Stomach (tissue), 19 donors: ENCODE measurements at places on chromosomes 7 and 10.

DNA sequence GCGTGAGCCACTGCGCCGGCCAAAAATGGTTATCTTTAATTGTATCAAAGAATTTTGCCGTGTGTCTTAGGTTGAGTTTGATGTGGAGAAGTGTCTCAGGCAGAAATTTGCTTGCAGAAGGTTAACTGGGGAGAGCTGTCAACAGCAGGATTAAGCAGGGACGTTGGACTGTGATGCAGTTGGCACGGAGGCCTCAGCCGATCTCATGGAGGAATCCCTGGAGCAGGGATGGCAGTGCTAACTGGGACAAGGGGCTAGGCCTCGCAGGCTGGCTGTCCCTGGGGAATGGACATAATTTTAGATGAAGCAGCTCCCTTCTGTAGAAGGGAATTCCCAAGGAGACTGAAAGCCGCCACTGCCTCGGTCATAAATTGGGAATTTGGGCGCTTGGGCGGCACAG lies 12.3 kb upstream of the KIF5B start:
- H3K4me3 ChIP-seq: no peak overlapping the region
- H3K27ac ChIP-seq: no peak overlapping the region
- no peaks in the 10 kb centered on the region for H3K36me3 ChIP-seq
- no peak for DNase-seq
- peaks cover 5% of the 10 kb centered on the region for H3K4me1 ChIP-seq

GRCh38 chr10:4656576-4657194 lies 169.3 kb upstream of the AKR1E2 start:
- H3K27me3 ChIP-seq: no peaks in the 10 kb centered on the region
- H3K4me1 ChIP-seq: peaks cover 15% of the 10 kb centered on the region
- no peak overlapping the region for H3K4me3 ChIP-seq
- H3K27ac ChIP-seq: no peak overlapping the region

DNA sequence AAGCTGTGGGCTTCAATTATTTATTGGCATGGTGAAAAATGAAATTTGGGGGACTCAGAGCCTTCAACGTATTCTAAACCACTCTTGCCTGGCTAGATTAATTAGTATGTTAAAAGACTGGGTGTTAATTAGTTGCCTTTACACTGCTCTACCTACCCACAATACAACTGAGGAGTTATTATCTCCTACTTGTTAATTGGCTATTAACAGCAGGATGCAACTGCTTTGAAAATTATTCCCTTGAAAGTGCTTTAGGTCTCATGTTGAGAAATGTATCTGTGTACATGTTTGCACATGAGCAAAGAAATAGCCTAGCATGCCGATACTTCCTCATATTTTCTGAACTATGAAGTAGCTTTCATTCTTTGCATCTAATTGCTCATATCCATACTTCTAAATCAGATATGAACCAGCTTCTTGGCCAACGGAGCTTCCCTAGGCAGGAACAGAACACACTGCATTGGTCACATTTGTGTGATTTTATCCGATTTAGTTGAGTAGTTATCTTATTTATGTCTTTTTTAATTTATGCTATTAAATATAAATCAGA lies 155.8 kb downstream of the GPAM start:
- no peak overlapping the region for H3K27ac ChIP-seq
- no peak for DNase-seq
- no peak overlapping the region for H3K4me3 ChIP-seq
- H3K36me3 ChIP-seq: no peaks in the 10 kb centered on the region
- H3K27me3 ChIP-seq: no peaks in the 10 kb centered on the region

DNA sequence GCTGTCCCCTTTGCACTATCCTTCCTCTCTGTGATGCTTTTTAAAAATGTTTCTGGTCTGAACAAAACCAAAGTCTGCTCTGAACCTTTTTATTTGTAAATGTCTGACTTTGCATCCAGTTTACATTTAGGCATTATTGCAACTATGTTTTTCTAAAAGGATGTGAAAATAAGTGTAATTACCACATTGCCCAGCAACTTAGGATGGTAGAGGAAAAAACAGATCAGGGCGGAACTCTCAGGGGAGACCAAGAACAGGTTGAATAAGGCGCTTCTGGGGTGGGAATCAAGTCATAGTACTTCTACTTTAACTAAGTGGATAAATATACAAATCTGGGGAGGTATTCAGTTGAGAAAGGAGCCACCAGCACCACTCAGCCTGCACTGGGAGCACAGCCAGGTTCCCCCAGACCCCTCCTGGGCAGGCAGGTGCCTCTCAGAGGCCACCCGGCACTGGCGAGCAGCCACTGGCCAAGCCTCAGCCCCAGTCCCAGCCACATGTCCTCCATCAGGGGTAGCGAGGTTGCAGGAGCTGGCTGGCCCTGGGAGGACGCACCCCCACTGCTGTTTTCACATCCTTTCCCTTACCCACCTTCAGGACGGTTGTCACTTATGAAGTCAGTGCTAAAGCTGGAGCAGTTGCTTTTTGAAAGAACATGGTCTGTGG lies 11.4 kb upstream of the CSGALNACT2 start:
- no peak overlapping the region for H3K4me3 ChIP-seq
- H3K36me3 ChIP-seq: no peaks in the 10 kb centered on the region
- H3K27ac ChIP-seq: no peak overlapping the region
- no peaks in the 10 kb centered on the region for H3K4me1 ChIP-seq
- no peaks in the 10 kb centered on the region for H3K27me3 ChIP-seq

DNA sequence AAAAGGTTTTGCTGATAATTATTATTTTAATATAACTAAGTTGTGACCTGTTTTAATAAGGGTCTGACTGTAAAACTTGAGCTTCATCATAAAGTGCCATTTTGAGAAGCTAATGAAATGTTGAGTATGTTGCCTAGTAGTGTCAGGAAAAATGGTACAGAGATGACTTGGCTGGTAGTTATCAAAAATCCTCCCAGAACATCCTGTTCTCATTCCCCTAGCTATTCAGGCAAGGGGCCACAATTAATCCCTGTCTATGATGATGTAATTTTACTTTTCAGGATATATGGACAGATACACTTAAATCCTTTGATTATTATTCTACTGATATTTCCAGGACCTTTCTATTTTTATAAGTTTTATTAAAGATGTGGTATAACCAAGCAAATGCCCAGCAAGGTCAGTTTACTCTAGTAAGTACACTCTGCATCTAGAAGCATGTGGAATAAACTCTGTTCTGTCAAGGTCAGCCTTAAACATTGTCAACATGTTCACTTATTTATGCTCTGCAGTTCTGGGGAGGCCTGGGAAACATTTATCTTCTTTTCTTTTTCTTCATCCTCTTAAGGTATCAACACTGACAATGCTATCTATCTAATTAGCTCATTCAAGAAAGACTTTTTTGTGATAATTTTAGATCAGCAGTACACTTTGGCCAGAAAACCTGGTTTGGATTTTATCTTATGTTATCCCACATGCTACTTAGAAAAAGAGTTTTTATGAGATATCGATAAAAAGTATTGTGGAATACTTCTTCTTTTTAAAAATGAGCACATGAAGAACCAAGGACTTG lies 32.1 kb downstream of the BTRC start:
- no peak overlapping the region for H3K27ac ChIP-seq
- no peaks in the 10 kb centered on the region for H3K36me3 ChIP-seq
- no peak overlapping the region for H3K4me3 ChIP-seq
- no peaks in the 10 kb centered on the region for H3K27me3 ChIP-seq

- H3K4me1 ChIP-seq: peaks cover 48% of the 10 kb centered on the region
- peak; percentile 82 for DNase-seq
- no peaks in the 10 kb centered on the region for H3K36me3 ChIP-seq
Measured at GRCh38 chr7:30252885-30253795, 31.3 kb upstream of the ZNRF2 start.

DNA sequence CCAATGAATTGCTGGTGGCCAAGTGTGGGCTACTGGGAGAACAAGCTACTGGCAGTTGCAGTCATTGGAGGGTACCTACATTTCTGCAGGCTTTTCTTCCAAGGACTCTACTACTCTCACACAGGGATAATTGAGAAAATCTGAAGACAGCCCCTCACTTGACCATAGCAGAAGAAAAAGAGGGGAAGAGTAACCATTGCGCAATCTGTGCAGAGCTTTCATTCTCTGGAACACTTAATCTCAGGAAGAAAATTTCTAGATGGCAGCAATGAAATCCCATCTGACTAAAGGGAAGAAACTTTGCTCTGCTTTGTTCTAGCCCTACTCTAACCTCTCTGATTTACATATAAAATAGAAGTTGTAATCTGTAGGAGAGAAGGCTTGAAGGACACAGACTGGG lies 1239.6 kb upstream of the SORCS1 start:
- no peaks in the 10 kb centered on the region for H3K4me1 ChIP-seq
- no peak overlapping the region for H3K27ac ChIP-seq
- H3K4me3 ChIP-seq: no peak overlapping the region

DNA sequence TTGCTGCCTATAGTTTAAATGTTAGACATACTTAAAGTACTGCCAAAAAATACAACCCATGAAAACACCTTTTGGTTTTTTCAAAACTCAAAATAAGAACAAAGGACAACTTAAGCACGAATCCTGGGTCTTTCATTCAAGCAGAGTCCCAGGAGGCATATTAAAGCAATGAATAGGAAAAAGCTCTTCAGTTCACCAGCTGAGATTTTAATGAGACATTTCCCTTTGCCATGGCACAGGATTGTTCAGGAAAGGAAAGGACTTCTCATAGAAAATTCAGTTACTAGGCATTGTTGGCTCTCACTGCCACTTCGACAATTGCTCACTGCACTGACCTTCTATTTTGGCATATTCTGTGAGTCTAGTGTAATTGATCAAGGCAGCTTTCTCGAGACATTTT lies 133.5 kb upstream of the FEZF1 start:
- no peak overlapping the region for H3K4me3 ChIP-seq
- no peak overlapping the region for H3K27ac ChIP-seq
- no peaks in the 10 kb centered on the region for H3K36me3 ChIP-seq
- H3K27me3 ChIP-seq: no peaks in the 10 kb centered on the region
- no peak for DNase-seq

DNA sequence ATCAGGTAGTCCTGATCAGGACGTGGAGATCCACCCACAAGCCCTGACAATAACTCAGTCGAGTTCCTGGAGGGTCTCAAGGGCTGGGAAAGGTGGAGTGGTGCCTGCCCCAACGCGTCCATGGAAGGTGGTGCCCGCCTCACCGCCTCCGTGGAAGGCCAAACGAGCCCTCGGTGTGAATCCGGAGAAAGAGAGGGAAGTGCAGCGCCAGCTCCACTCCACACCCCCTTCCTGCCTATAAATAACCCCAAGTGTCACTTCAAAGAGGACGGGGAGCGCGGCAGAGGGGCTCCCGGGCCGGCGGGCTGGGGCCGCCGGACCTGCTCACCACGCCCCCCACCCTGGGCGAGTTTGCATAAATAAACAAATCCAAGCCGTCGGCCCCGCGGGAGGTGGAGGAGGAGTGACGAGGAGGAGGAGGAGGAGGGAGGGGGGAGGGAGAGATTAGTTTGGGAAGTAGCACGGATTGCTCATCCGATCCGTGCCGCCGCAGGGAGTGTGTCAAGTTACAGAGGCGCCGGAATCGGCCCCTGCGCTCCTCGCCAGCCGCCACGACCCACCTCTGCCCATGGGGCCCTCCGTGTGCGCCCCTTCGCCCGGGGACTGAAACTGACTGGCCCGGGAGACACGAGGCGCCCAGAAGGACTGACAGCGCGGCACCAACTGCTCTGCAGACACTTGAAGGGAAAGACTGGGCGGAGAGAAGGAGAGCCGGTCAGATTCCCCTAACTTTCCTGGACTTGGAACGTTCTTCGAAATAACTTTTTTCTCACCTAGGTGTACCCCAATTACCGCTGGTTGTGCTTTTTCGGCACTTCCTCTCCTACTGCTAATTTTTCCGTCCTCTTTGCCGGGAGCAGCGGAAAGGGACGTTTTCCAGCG lies at the start of gene COL13A1:
Gene COL13A1, plus strand, starts transcription at position 473 of the 882 bp plus-strand sequence. CDS start 518 bp downstream, outside the sequence.
- DNase-seq: no peak
- peaks cover 2% of the 10 kb centered on the region for H3K27me3 ChIP-seq
- H3K4me3 ChIP-seq: peak within 1 kb of the TSS; percentile 47
- peak within 1 kb of the TSS; percentile 67 for H3K27ac ChIP-seq
- H3K4me1 ChIP-seq: peaks cover 26% of the 10 kb centered on the region
- H3K36me3 ChIP-seq: no peaks in the 10 kb centered on the region

DNA sequence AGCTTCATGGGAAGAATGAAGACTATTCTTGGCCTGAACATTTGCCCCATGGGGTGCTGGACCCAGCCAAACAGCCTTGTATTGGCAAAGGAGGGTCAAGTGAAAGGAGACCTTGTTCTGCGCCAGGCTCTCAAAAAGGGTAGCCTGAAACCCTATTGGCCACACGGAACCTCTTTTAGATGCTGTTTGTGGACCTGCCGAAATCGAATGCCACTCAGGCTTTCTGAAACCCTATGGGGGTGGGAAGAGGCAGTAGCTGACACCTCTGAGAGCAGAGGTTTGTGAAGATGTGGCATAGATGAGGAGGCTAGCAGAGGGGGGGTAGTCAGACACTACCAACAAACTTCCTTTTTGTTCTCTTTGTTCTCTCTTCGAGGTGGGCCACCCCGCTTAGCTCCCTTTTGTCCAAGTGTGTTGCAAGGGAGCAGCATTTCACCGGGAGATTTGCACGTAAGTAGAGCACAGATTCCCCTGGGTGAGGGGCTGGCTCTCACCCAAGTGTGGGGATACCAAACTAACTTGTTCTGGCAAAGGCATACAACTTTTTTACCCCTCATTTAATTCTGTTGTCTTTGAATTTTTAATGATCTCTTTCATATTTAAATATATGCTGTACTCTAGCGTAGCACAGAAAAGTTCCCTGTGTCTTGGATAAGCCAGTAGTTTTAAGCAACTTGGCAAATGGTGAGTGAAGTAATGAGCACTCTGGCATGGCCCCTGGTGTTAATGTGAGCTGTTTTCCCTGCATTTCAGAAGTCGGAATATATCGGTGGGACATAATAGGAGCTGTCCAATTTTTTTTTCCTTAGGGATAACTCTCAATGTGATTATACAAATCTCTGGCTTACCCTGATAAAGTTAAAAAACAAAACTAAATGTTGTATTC lies 107.7 kb downstream of the SEPTIN7 start:
- no peak for DNase-seq
- H3K27me3 ChIP-seq: no peaks in the 10 kb centered on the region
- no peak overlapping the region for H3K27ac ChIP-seq
- H3K4me1 ChIP-seq: no peaks in the 10 kb centered on the region
- H3K36me3 ChIP-seq: peaks cover 24% of the 10 kb centered on the region

DNA sequence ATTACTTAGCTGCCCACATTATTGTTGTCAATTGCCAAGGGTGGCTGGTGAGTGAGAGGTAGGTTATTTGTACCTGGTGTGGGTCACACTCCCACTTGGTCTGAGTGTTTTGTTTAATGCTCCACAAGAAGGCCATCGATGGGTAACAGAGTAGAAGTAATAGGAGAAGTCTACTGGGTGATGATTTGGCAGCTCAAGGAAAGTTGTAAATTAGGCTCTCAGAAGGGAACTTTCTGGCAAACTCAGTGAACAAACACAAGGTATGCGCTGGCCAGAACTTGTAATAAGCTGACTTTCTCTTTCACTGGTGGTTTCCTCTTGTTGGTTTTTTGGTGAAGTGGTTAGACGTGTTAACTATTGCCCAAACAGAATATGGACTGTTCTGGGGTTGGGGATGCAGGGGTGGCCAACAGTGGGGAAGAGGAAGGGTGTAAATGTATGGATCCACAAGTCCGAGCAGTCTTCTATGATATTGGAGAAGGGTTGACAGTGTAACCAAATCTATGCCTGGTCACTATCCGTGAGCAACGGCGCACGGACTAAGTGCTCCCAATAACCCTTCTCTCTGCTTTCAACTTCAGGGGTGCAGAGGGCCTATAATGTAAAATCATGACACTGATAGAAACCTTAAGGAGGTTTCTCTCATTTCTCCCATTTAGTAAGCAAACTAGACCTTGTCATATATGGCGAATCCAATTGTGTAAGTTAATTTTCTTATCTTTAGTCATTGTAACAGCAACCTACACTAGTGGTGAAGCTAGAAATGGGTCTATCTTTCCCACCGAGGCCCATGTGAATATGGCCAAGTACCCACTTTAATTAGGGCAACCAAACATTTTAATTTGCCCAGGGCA lies 212.8 kb downstream of the PTEN start:
- no peak overlapping the region for H3K4me3 ChIP-seq
- H3K27ac ChIP-seq: no peak overlapping the region
- DNase-seq: no peak
- peaks cover 18% of the 10 kb centered on the region for H3K4me1 ChIP-seq
